Iris pigment epithelial cell (primary cell): ENCODE measurements at places on chromosomes 4 and X.

- DNase-seq, result no peak
Observed at GRCh38 chrX:34140816-34141215, 8.7 kb upstream of the FAM47A start.

DNA sequence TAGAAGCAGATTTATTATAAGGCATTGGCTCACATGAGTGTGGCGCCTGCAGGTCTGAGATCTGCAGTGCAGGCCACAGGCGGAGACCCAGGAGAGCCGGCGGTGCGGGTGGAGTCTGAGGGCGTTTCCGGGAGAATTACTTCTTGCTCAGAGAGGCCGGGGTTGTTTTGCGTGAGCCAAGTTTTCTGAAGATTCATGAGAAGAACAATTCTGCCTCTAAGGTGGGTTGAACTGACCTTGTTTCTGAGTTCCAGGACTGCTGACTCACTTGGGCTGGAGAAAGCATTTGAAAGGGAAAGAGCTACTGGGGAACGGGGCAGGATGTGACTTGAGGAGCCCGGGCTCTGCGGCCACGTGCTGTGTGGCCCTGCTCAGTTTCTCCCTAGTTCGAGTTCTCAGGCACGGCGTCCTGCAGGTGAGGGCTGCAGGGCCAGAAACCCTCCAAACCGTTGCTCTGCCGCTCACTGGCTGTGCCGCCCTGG lies 36.7 kb upstream of the SORCS2 start:
- DNase-seq, result peak; percentile 71

DNA sequence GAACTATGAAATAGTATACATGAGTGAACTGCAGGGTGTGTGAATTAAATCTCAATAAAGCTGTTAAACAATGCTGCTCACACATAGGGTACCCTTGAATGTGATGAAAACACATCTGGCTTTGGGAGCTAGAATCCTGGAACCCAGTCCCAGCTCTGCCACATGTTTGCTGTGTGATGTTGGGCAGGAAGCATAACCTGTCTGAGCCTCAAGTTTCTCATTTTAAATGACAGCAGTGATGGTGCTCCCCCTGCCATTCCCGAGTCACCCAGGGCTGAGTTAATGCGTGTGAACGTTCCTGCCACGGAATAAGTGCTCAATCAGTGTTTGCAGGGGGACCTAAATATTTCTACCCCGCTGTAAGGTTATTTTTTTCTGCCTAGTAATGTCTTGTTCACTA lies 10.9 kb downstream of the EVC start:
- no peak for DNase-seq

- DNase-seq, result peak; percentile 40
Observed at GRCh38 chr4:148315049-148315448, 127.2 kb downstream of the NR3C2 start.

GRCh38 chr4:82428526-82428968 lies 1.7 kb downstream of the HNRNPDL start:
- no peak for DNase-seq

DNA sequence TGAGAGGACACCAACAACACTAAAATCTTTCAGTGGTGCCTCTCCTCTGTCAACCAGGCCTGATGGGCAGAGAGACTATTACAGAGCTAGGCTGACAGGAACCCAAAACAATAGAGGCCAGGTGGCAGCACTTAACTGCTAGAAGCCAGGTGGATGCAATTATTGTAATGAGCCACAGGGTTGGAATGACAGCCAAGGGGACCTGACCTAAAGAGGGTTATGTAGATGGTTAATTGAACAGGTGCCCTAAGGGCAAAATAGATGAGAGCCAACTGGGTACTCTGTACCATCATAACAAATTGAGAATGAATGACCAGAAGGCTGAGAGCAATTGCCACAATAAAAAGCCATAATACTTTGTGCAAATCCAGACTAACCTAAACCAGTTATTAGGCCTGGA lies 24.7 kb upstream of the FRAS1 start:
- DNase-seq, result no peak

DNA sequence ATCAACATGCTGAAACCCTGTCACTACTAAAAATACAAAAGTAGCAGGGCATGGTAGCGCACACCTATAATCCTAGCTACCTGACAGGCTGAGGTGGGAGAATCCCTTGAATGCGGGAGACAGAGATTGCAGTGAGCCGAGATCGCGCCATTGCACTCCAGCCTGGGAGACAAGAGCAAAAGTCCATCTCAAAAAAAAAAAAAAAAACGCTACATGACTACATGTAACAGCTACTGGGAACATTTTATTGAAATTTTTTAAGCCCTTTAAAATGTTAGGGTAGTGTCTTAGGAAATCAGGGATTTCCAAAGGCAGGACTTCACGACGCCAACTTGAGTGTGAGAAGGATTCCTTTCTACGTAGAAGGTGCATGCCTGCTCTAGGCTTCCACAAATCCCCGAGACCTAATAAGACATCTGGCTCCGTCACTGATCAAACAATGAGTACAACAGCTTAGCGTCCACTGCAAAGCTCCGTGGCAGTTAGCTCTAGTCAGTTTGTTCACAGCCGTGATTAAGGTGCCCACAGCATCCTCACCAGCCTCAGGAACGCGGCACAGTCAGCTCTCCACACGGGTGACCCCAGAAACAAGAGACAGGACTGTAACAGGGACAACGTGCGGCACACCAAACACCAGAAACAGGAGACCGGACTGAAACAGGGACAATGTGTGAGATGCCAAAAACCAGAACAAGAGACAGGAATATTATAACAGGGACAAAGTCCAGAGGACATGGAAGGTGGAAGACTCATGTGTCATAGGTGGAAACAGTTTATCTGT lies 33.7 kb downstream of the DHRSX start:
- DNase-seq, result peak; percentile 8

- DNase-seq, result no peak
Observed at GRCh38 chr4:99447513-99447912, 12.4 kb upstream of the ADH7 start.

- DNase-seq, result peak; percentile 75
Observed at GRCh38 chr4:74675673-74676279, 118.5 kb downstream of the BTC start.

GRCh38 chr4:166153548-166153947 lies 280.5 kb downstream of the TLL1 start:
- no peak for DNase-seq

- DNase-seq, result no peak
Observed at GRCh38 chr4:143017210-143017609, 167.5 kb upstream of the USP38 start.

GRCh38 chr4:112296949-112297880 lies at the start of gene ALPK1:
Gene ALPK1 (plus strand): TSS chr4:112297369.
- peak; percentile 95 for DNase-seq
